ENCODE measurements at places on chromosomes 2 and 18. TPM values are rescaled to one million over a fixed set of nuclear protein-coding genes. Genes with fewer than 3 reads are reported as not detected.

The MC4R gene
- total RNA-seq: not detected

The SLC8A1 gene
- total RNA-seq: 1.4 TPM

The DAW1 gene
- not detected for total RNA-seq

The NT5DC4 gene
- not detected for total RNA-seq

The SERPINB11 gene
- not detected for total RNA-seq

The FAM98A gene
- 22.2 TPM for total RNA-seq

The DNAJC5G gene
- total RNA-seq: not detected

The PJVK gene
- 3.8 TPM for total RNA-seq

The UGT1A5 gene
- total RNA-seq: not detected

DNA sequence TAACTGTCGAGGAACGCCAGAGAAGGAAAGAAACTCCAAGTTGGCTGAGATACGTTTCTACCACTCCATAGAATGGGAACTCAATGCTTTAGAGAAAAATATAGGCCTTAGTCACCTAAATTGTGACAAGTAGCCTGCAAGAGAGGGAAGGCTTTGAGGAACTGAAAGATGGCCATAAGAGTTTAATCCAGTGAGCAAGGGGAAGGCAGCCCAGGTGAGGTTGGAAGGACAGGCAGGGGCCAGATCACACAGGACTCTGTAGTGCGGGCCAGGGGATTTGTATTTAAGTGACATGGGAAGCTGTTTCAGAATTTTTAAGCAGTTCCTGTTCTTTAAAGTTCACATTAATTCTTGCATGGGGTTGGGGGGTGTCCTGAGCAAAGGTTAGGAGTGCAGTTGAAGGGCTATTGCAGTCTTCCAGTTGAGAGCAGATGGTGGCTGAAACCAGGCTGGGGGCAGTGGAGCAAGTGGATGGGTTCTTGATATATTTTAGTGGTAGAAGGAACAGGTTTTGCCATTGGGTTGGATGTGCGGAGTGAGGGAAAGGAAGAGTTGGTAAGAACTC is 138.9 kb upstream of the PELI1 start:
- H3K4me3 ChIP-seq: no peak overlapping the region
- H3K36me3 ChIP-seq: no peaks in the 10 kb centered on the region
- no peak for DNase-seq
- no peaks in the 10 kb centered on the region for H3K27me3 ChIP-seq
- no peaks in the 10 kb centered on the region for H3K4me1 ChIP-seq

- H3K4me1 ChIP-seq: peaks cover 7% of the 10 kb centered on the region
- DNase-seq: no peak
- H3K36me3 ChIP-seq: peaks cover 4% of the 10 kb centered on the region
- H3K27me3 ChIP-seq: no peaks in the 10 kb centered on the region
- no peak overlapping the region for H3K27ac ChIP-seq
Measured at GRCh38 chr2:218444692-218445357, 25.9 kb downstream of the VIL1 start.

DNA sequence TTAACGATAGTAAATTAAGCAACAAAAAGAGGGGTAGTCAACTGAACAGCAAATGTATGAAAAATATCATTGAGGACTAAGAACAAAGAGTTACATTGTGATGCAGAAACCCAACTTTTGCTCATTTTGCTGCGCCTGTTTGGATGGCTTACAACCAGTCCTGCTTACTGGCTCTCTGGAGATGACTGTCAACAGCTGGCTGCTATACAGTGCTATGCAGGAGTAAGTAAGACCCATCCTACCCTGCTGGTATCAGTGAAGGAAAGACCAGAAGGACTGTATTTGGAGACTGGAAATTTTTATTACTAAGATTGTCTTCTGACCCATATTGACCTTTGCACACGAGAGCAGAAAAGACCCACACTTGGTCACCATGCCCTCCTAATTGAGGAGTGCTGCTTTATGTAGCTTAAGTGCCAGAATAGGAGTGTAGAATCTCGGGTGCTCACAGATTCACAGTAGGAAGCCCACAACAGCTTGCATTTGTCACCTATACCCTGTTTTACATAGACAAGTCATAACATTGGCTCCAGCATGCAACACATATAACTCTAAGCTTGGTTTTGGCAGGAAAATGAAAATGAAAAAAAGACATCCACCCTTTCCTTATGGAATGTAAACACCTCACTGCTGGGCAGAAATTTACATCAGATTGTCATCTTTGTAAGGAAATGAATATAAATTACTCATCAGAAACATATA is 1915.0 kb upstream of the CELF4 start:
- no peaks in the 10 kb centered on the region for H3K27me3 ChIP-seq
- no peak overlapping the region for H3K4me3 ChIP-seq
- DNase-seq: no peak

GRCh38 chr2:143698888-143699570 is 569.8 kb downstream of the ARHGAP15 start:
- H3K27me3 ChIP-seq: no peaks in the 10 kb centered on the region
- H3K4me1 ChIP-seq: peaks cover 17% of the 10 kb centered on the region
- no peak for DNase-seq
- peak overlapping the region; percentile 85 for H3K27ac ChIP-seq

- no peaks in the 10 kb centered on the region for H3K36me3 ChIP-seq
- H3K4me1 ChIP-seq: no peaks in the 10 kb centered on the region
- H3K4me3 ChIP-seq: no peak overlapping the region
- DNase-seq: no peak
- H3K27ac ChIP-seq: no peak overlapping the region
Measured at GRCh38 chr18:37967261-37967660, 401.7 kb upstream of the CELF4 start.

GRCh38 chr18:72867746-72868584 is at the start of gene NETO1:
Gene NETO1 (minus strand): TSS chr18:72867987. CDS start chr18:72867291, 696 bp downstream.
- H3K4me3 ChIP-seq: peak within 1 kb of the TSS; percentile 34
- peaks cover 9% of the 10 kb centered on the region for H3K27me3 ChIP-seq
- no peaks in the 10 kb centered on the region for H3K4me1 ChIP-seq
- DNase-seq: no peak
- H3K27ac ChIP-seq: no peak within 1 kb of the TSS
- H3K36me3 ChIP-seq: no peaks in the 10 kb centered on the region

- H3K27me3 ChIP-seq: no peaks in the 10 kb centered on the region
- no peaks in the 10 kb centered on the region for H3K36me3 ChIP-seq
- H3K27ac ChIP-seq: no peak overlapping the region
- no peak for DNase-seq
- H3K4me1 ChIP-seq: no peaks in the 10 kb centered on the region
Measured at GRCh38 chr18:25834061-25834460, 256.4 kb downstream of the SS18 start.

- H3K27me3 ChIP-seq: no peaks in the 10 kb centered on the region
- no peak overlapping the region for H3K27ac ChIP-seq
- no peaks in the 10 kb centered on the region for H3K4me1 ChIP-seq
- DNase-seq: no peak
- no peak overlapping the region for H3K4me3 ChIP-seq
- H3K36me3 ChIP-seq: no peaks in the 10 kb centered on the region
Measured at GRCh38 chr2:79576451-79576850, 63.6 kb downstream of the CTNNA2 start.

GRCh38 chr2:35973737-35974132 is 381.8 kb upstream of the CRIM1 start:
- peaks cover 2% of the 10 kb centered on the region for H3K4me1 ChIP-seq
- peaks cover 24% of the 10 kb centered on the region for H3K27me3 ChIP-seq
- DNase-seq: no peak

GRCh38 chr2:136257893-136258292 is 139.9 kb upstream of the CXCR4 start:
- H3K4me1 ChIP-seq: peaks cover 7% of the 10 kb centered on the region
- peaks cover 3% of the 10 kb centered on the region for H3K36me3 ChIP-seq
- H3K27ac ChIP-seq: no peak overlapping the region
- H3K4me3 ChIP-seq: no peak overlapping the region

DNA sequence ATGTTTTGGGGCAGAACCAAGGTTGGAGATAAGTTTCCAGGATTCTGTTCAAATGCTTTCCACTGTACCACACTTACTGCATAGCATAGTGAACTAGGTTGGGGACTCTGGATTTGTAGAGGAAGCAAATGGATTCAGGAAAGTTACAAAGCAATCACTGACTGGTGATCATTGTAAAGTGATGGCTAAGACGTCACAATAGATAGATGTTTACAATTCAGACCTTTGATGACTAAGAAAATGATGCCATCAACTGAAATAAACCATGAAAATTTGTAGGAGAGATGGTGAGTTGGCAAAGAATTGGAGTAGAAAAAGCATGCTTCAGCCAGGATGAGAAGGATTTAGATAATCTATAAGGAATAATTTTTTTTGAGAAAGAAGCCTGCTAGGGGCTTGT is 178.0 kb downstream of the UBE2E3 start:
- no peak overlapping the region for H3K4me3 ChIP-seq
- no peaks in the 10 kb centered on the region for H3K4me1 ChIP-seq
- peaks cover 2% of the 10 kb centered on the region for H3K36me3 ChIP-seq
- H3K27ac ChIP-seq: no peak overlapping the region

- no peaks in the 10 kb centered on the region for H3K27me3 ChIP-seq
- peaks cover 7% of the 10 kb centered on the region for H3K36me3 ChIP-seq
- H3K27ac ChIP-seq: no peak overlapping the region
- peaks cover 4% of the 10 kb centered on the region for H3K4me1 ChIP-seq
Measured at GRCh38 chr2:200930947-200931626, 32.4 kb downstream of the ORC2 start.

- H3K27ac ChIP-seq: no peak overlapping the region
- no peak overlapping the region for H3K4me3 ChIP-seq
- no peaks in the 10 kb centered on the region for H3K36me3 ChIP-seq
- no peaks in the 10 kb centered on the region for H3K27me3 ChIP-seq
- no peaks in the 10 kb centered on the region for H3K4me1 ChIP-seq
- no peak for DNase-seq
Measured at GRCh38 chr2:40725040-40725439, 273.1 kb upstream of the SLC8A1 start.

- H3K4me3 ChIP-seq: no peak overlapping the region
- no peak overlapping the region for H3K27ac ChIP-seq
- H3K4me1 ChIP-seq: no peaks in the 10 kb centered on the region
- no peak for DNase-seq
- peaks cover 6% of the 10 kb centered on the region for H3K27me3 ChIP-seq
- H3K36me3 ChIP-seq: no peaks in the 10 kb centered on the region
Measured at GRCh38 chr2:179311101-179311500, 46.5 kb upstream of the SESTD1 start.

- H3K4me3 ChIP-seq: peak overlapping the region; percentile 33
- no peaks in the 10 kb centered on the region for H3K27me3 ChIP-seq
- H3K36me3 ChIP-seq: peaks cover 4% of the 10 kb centered on the region
- peaks cover 8% of the 10 kb centered on the region for H3K4me1 ChIP-seq
- peak overlapping the region; percentile 2 for H3K27ac ChIP-seq
Measured at GRCh38 chr2:181174611-181175580, 194.5 kb downstream of the UBE2E3 start.

DNA sequence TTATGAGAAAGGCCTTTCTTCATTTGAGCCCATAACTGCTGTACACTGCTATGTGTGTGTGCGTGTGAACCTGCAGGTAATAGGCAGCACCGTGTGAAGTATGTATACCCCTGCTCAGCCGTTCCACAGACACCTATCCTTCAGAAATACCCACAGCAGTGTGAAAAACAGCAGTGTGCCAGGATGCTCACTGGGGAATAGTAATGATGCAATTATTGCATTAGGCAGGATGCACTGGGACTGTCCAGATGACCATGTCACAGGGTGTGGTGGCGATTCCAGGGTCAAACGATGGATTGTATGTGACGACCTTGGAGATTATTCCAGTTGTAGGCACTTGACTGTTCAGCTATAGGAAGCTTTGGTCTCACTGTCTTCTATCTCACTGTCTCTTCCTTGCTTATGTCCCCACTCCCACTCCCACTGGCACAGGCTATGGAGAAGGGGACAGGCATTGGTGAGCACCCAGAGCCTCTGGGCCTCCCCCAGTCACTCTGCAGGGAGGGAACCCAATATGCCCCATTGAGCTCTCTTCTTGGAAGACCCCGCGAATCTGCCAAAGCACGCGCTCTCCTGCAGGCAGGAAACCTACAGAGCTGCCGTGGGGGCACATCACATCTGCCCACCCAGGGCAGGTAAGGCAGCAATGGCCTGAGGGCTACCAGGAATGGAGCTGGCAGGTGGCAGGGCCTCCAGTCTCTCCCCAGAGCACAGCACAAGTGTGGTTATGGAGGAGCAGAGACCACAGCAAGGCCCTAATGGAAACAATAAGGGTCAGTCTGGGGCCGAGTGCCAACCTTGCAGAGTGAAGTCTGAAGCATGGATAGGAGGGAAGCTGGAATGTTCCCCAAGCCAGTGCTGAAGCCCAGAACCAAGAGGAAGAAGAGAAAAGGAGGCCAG is 518.9 kb upstream of the RAB6C start:
- H3K36me3 ChIP-seq: no peaks in the 10 kb centered on the region
- H3K4me1 ChIP-seq: no peaks in the 10 kb centered on the region
- H3K27me3 ChIP-seq: no peaks in the 10 kb centered on the region
- no peak overlapping the region for H3K27ac ChIP-seq
- H3K4me3 ChIP-seq: no peak overlapping the region
- DNase-seq: no peak

GRCh38 chr18:22987547-22988189 is 54.5 kb downstream of the RBBP8 start:
- H3K4me3 ChIP-seq: no peak overlapping the region
- no peak for DNase-seq
- no peak overlapping the region for H3K27ac ChIP-seq
- peaks cover 3% of the 10 kb centered on the region for H3K36me3 ChIP-seq
- H3K4me1 ChIP-seq: no peaks in the 10 kb centered on the region

- H3K4me1 ChIP-seq: no peaks in the 10 kb centered on the region
- no peaks in the 10 kb centered on the region for H3K27me3 ChIP-seq
- H3K27ac ChIP-seq: no peak overlapping the region
- no peak for DNase-seq
- H3K36me3 ChIP-seq: no peaks in the 10 kb centered on the region
Measured at GRCh38 chr2:34664266-34664665, 1065.2 kb upstream of the FAM98A start.

DNA sequence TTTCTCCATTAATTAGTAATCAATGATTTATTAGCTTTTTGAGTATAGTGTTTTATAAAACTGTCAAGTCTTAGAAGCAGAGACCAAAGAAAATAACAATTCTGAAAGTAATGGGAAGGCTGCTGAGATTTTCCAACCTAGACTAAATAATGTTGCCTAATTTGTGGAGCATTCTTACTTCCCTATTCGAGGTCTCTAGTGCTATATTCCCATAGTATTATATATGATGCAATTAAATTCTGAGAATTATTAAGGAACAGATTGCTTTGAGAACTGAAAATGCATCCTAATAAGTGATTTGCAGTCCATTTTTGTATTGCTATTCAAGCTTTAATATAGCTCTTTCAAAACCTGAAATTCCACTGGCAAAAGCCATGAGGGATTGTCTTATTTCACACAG is 27.7 kb upstream of the DOCK10 start:
- no peaks in the 10 kb centered on the region for H3K27me3 ChIP-seq
- no peaks in the 10 kb centered on the region for H3K36me3 ChIP-seq
- H3K4me1 ChIP-seq: peaks cover 5% of the 10 kb centered on the region
- no peak overlapping the region for H3K4me3 ChIP-seq

GRCh38 chr2:220779931-220780330 is 792.2 kb downstream of the EPHA4 start:
- no peak overlapping the region for H3K27ac ChIP-seq
- no peaks in the 10 kb centered on the region for H3K4me1 ChIP-seq
- no peak for DNase-seq
- H3K27me3 ChIP-seq: peaks cover 18% of the 10 kb centered on the region
- H3K4me3 ChIP-seq: no peak overlapping the region

DNA sequence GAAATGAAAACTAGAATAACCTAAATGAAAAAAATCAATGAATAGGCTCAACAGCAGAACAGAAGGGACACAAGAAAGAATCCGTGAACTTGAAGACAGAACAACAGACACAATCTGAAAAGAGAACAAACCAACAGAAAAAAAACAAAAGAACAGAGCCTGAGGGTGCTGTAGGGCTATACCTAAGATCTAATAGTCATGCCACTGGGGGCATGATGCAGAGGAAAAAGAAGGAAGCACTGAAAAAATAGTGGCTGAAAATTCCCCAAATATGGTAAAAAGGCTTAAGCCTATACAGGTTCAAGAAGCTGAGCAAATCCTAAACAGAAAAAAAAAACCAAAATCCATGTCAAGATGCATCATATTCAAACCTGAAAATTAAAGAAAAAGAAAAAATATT is 50.3 kb downstream of the KANSL3 start:
- no peak overlapping the region for H3K4me3 ChIP-seq
- peaks cover 5% of the 10 kb centered on the region for H3K36me3 ChIP-seq
- no peaks in the 10 kb centered on the region for H3K27me3 ChIP-seq
- H3K27ac ChIP-seq: peak overlapping the region; percentile 32
